Progenitor cell of endocrine pancreas (in vitro differentiated cells): ENCODE measurements at places on chromosomes 11 and 22.

DNA sequence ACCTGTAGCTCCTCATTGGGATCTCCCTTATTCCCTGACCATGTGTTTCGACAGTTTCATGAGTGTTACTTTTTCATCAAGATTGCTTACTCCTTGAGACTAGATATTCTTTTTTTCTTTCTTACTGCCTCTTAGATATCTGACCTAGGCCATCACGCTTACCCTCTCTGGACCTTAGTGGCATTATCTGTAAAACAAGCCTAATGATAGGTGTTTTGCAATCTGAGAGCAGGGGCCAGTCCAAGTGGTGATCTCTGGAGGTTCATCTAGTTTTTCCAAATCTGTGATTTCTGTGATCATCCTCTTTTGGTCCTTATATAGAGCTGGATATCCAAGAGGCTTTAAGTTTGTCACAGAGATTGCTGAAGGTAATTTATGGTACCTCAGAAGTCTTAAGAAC, 34.5 kb downstream of the STIM1 start:
- DNase-seq: no peak

- no peak for DNase-seq
These were observed 4.3 kb downstream of the LARGE2 start for GRCh38 chr11:45926536-45927331.

- no peak for DNase-seq
These were observed 1.0 kb downstream of the PHETA2 start for GRCh38 chr22:42074846-42075676.

DNA sequence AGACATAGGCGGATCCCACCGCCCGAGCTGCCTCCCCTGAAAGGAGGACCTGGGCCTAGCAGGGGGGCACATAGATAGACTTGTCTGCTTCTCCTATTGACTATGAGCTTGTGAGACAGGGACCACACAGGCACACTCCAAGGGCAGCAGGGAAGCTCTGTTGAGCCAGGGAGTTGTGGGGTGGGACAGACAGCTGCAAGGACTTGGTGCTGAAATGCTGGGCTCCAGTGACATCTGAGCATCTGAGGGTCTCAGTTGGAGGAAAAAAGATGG, 53.4 kb upstream of the ANO1 start:
- no peak for DNase-seq

DNA sequence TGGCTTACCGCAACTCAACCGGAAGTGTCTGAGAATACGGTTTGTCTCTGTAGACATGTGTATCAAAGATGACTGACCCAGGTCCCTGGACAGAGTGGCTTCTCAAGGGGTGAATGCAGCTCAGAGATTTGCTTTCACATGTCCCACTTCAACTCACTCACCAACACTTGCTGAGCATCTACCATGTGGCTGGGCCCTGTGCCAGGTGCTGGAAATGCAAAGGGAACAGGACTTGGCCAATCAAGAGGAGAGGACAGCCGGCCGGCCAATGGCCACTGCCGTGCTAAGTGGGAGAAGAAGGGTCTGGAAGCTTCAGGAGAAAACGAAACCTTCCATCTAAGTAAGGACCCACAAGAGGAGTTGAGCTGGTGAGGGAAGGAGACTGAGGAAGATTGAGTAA, 151.3 kb downstream of the CEP164 start:
- no peak for DNase-seq

DNA sequence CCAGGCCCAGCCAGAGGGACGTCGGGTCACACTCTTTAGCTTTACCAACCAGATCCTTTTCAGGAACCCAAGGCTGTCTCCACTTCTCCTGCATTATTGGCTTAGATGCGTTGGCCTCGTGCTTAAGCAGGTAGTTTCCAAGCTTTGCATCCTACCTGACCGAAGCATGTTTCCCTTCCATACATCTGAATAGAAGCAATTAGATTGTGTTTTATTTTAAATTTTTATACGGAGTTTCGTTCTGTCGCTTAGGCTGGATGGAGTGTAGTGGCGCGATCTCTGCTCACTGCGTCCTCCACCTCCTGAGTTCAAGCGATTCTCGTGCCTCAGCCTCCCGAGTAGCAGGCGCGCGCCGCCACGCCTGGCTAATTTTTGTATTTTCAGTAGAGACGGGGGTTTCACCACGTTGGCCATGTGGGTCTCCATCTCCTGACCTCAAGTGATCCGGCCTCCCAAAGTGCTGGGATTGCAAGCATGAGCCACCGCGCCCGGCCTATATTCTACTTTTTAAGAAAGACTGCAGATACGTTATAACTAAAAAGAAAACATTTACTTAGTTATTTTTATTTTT, 677 bp downstream of the DYNC2H1 start:
- no peak for DNase-seq

- DNase-seq: no peak
These were observed 7.9 kb upstream of the CYTH4 start for GRCh38 chr22:37274380-37274862.
